ENCODE measurements at places on chromosomes 2 and 18.

DNA sequence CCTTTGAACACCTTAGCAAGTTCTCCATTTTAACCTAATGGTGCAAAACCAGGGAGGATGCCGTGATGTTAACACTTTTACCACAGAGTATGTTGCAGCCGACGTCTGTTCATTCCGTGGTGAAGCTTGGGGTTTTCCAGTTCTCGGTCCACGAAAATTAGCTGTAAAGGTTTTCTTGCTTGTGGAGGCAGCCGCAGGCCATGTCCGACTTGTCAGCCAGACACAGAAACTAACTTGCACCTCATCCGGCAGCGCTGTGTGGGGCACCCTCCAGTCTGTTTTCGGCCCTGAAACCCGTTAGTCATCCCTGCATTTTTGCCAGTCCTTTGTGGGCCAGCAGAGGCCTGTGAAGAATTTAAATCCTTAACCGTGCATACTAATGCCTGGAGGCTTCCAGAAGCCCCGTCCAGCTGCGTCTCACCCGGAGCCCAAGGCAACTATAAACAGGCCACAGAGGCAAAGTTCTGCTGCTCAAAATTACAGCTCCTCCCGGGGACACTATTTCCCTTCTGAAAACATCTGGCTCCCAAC is 70.6 kb downstream of the SH3YL1 start:
- no peak for DNase-seq

DNA sequence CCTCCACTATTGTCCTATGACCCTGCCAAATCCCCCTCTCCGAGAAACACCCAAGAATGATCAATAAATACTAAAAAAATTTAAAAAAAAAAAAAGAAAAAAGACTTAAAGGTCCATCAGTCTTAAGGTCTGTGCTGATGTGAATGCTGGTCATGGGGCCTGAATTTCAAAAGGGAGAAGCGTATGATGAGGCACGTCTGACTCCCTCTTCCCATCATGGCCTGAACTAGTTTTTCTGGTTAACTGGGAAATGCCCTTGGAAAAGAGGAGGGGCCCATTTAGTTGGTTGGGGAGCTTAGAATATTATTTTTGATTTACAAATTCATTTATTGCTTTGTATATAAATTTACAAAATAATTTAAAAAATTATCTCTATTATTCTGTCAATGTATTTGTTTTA is 291.0 kb upstream of the CDH19 start:
- DNase-seq: no peak

DNA sequence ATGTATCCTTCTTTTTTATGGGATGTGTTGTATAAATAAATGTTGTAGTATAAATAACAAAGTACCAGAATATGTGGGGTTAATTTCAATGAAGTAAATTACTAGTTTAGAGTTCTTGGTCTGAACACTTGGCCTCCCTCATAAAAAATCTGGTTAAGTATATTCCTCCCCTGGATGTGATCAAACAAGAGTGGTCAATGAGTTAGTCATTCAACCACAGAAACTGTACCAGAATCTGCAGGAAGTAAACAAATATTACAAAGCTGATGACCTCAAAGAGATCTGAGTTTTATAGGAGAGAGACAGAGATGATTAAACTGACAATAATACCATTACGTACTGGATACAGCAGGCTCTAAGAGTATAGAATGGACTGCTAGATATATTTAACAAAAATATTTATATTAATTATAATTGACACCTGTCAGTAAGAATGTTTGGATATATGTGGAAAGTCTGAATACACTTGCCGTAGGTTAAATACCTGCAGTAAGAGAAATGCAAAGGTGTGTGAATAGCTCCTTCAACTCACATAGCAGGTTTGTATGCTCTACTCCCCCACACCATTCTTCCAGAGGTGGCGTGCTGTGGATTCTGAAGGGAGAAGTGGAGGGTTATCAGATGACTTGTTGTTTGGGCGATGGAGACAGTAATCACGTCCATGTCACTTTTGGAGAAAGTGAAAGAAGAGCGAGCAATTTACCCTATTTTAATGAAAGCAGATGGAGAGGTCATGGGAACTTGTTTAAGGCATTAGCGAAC is 108.3 kb upstream of the LRATD1 start:
- no peak for DNase-seq

DNA sequence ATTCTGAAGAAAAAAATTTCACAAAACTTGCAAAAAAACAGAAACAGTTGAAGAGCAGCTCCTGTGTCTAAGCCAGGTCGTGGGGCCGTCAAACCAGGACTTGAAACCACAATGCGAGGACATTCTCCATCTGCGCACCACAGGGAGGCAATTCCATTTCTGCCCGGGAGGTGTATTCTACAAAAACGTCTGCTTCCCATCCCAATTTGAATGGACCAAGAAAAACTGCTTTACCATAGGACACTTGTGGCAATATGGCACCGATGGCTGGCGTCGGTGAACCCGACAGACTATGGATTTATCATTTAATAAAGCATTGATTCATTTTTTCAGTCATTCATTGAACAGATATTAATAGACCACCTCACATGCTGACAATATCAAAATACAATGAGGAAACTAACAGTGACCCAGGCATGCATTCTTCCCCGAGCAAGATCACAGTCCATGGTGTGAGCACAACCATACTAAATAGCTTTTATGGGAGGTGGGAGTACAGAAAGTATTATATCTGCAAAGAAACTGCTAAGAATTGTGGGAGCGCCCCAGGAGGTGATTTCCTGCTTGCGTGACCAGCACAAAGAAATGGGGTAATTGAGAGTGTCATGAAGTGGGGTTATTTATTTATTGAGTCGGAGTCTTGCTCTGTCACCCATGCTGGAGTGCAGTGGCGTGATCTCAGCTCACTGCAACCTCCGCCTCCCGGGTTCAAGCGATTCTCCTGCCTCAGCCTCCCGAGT is 10.5 kb upstream of the ZAP70 start:
- DNase-seq: no peak

GRCh38 chr2:27408601-27409320 is 630 bp downstream of the PPM1G start:
- peak; percentile 20 for DNase-seq

DNA sequence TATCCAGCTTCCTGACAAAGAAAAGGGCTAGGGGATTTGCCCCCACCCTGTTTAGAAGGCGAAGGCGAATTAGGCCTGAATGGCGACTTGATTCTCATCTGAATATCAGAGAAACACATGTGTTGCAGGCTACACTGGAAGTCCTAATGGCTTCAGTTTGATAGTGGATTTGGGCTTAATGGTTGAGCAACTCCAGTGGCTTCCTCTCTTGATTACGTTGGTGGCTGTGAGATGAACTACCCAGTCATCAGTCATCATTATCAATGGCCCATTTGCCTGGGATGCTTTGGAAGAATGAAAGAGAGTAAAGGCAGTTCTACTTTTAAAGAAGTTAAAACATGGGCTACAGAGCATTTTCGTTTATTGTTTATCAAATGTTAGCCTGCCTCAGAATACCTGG is 60.9 kb upstream of the IL1R1 start:
- no peak for DNase-seq

- DNase-seq: no peak
Measured at GRCh38 chr2:182207049-182207746, 219.6 kb downstream of the PDE1A start.

- no peak for DNase-seq
Measured at GRCh38 chr2:110170102-110170501, 34.7 kb downstream of the NPHP1 start.

GRCh38 chr2:240556553-240557100 is 1.2 kb downstream of the ANKMY1 start:
- DNase-seq: peak; percentile 80

GRCh38 chr18:42287047-42287446 is 332.0 kb downstream of the PIK3C3 start:
- no peak for DNase-seq

DNA sequence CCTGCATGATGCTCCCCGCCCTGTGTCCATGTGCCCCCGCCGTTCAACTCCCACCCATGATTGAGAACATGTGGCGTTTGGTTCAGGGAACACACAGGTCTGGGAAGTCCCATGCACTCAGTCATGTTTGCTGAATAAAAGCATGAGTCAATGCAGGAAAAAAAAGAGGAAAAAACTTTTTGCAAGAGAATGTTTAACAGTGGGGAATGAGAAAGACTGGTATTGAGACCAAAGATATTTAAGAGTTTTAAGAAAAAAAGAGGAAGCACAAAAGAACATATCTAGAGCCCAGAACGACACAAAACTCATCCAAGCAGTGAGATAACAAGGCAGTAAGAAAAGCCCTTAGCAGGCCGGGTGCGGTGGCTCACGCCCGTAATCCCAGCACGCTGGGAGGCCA is 279.2 kb upstream of the THSD7B start:
- no peak for DNase-seq

Measured in hematopoietic multipotent progenitor cell treated with erythropoietin and hydrocortisone succinate and interleukin-3 and kit ligand, for 17 days (in vitro differentiated cells).